ENCODE measurements at places on chromosomes 4 and X.

GRCh38 chr4:140298001-140298400 lies 75.4 kb upstream of the SCOC start:
- no peak for DNase-seq

DNA sequence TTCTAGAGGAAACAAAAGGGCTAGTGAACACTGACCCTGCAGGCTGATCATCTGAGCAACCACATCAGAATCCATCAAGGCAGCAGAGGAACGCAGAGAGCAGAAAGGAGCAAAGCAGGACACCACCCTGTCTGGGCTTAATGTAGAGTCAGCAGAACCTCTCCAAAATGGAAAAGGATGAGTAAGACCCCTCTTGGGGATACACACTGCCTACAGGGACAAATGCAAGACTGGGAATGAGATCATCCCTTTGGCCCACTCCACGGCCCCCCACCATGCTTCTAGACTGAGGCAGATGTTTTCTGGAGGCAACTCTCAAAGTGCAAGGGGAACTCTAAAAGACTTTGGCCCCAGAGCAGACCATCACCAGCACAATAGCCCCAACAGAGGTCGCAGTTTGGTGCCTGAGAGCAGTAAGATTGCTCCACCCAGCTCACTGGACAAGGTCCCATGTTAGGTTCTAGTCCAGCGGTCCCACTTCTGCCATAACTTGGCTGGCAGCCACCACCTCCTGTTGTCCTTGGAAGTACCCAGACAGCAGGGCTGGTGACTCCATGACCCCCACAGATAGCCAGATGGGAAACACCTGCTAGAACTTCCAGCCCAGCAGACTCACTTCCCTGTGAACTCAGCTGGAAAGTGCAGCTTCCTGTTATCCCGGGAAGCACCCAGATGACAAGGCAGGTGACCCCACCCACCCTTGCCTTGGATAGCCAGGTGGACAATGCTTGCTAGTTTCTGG lies 372.7 kb downstream of the INPP4B start:
- no peak for DNase-seq

DNA sequence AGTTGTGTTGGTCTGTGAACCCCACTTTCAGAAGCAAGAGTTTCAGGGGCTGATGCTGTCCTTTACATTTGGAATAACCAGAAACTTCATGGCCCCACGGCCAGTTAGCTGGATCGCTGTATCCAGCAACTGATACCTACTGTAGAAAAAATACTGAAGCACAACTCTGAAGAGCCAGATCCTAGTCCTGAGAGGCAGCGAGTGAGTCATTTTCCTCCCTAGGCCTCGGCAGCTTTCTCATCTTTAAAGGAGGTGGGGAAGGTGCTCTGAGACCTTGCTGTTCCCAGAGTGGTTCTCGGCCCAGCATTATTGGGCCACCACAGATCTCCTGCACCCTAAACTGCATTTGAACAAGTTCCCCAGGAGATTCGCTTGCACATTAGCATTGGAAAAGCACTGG lies 63.2 kb downstream of the NHS start:
- DNase-seq = no peak

GRCh38 chrX:17922303-17922702 lies 61.2 kb upstream of the RAI2 start:
- DNase-seq = no peak

DNA sequence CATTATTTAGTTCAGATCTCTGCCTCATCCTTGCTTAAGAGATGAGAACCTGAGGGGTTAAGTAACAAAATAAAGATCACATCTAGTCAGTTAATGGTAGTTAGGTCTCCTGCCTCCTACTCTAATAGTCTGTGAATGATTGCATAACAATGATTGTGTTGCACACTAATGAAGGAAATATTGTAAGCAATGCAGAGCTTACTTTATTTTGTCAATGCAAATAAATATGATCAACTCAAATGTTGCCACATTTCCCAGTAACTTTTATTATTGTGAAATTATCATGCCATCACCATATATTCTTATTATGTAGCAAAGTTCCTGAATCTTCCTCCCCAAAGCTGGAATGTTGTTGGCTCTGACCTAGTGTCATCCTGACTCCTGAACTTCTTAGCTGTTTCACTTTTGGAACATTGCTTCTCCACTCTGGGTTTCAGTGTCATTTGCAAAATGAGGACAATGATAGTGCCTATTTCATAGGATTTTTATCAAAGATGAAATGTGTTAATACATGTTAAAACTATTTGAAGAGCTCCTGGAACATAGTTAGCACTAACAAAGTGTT lies 17.0 kb upstream of the GABRA4 start:
- DNase-seq = no peak

DNA sequence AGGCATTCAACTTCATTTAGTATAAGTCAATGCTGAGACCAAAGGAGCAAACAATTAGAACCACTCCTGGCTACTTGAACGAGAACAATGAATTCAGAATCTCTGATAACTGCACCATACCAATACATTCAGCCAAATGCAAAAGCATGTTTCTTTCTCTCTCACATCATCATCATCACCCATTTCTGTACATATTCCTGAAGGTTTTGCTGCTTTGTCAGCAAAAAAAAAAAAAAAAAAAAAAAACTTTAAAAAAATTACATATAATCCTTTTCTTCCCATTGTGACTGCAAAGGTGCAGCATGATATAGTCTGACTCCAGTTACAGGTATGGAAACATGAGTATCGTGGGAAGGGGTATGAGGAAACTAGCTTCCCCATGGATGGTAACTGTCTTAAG lies 35.6 kb downstream of the FBXW7 start:
- DNase-seq = no peak

DNA sequence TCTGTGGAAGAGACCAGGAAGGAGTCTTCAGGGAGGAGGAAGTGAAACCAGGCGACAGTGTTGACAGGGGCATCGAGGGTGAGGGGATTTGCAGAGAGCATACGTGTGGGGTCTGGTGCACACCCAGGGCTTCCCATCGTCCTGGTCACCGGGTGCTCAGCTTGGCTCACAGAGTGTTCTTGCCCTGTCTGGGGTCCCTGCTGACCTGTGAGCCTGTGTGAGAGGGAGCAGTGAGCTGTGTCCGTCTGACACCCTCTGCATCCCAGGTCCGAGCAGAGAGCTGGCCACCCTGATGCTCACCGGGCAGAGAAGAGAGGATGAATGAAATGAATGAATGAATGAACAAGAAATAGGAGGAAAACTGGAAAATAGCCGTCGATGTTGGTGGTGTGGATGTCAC lies 46.5 kb downstream of the CPZ start:
- no peak for DNase-seq

GRCh38 chr4:120683897-120684540 lies 238.5 kb downstream of the PRDM5 start:
- no peak for DNase-seq

- DNase-seq = peak; percentile 87
Measured at GRCh38 chrX:18377796-18378195, 23.3 kb upstream of the SCML2 start.

GRCh38 chr4:153616006-153616555 lies 68.0 kb upstream of the TLR2 start:
- DNase-seq = no peak

DNA sequence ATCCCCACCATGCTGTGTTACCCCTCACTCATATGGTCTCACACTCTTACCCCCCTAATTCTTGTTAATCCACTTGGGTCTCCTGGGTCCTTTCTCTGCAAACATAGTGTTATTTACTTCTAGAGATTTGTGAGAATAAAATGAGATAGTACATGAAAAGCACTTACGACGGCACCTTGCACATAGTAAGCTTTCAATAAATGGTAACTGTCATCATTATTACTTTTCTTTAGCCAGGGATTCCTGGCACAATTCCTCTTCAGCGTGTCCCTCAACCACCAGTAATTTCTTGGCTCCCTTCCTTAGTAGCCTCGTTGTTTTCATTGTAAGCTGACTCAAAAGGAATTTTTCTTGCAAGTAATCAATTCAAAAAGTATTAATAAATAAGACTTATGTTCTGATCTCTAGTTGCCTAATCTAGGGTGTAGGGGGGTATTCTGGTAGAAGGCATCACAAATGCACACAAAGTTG lies 30.1 kb upstream of the RBMX start:
- no peak for DNase-seq
